Dorsolateral prefrontal cortex (tissue), 122 donors: ENCODE measurements at places on chromosomes 5 and 9.

- DNase-seq = no peak
These were observed 26.6 kb downstream of the MRPL22 start for GRCh38 chr5:154967421-154968024.

- no peak for DNase-seq
These were observed 176.4 kb downstream of the SMARCA2 start for GRCh38 chr9:2191609-2191972.

GRCh38 chr9:113520109-113520642, 56.6 kb downstream of the RGS3 start:
- DNase-seq = no peak

- DNase-seq = peak; percentile 86
These were observed at the start of gene NNT for GRCh38 chr5:43602461-43603343. Gene NNT, plus strand, starts transcription at chr5:43603180. Its CDS starts 6,016 bp downstream, at chr5:43609196.

GRCh38 chr5:53083927-53084326, 25.6 kb downstream of the MOCS2 start:
- no peak for DNase-seq

GRCh38 chr5:151921916-151922315, 2.7 kb downstream of the GLRA1 start:
- DNase-seq = no peak

DNA sequence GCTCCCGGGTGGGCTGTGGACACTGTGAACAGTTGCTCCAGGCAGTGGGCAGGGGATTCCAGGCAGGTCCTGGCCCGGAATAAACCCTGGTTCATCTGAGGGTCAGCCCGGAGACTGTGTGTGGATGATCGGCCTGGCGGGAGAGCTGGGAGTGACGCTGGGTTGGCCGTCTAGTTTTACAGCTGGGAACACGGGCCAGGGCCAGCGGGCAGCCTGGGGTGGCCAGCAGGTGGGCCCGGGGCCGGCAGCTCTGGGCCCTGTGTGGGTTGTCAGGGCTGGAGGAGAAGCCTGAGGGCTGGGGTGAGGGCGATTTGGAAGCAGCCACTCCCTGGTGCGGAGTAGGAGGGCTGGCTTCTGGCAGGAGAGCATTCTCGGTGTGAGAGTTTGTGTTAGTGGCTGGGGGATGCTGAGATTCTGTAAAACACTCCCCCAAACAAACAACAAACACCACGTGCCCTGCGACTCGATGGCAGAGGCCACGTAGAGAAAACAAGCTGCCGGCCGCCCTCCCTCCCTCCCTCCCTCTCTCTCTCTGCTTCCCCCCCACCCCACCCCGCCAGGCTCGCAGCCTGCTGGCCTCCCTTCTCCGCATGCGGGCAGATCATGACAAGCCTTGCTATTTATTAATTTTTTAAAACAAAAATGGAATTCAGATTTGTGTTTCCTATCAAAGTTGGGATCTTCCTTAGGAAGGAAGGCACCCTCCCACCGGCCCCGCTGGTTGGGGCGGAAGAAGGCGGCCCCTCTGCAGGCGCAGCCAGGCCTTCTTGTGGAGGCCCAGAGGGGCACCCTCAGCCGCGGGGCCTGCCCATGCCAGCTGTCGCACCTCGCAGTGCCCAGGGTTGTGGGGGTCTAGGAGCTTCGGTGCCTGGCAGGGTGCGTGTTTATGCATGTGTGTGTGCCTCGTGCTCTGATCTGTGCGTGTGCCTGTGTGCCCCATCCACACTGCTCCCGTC, 49.5 kb downstream of the RXRA start:
- no peak for DNase-seq

GRCh38 chr9:126152622-126153362, 173.8 kb upstream of the MVB12B start:
- no peak for DNase-seq
